Natural killer cell (primary cell): ENCODE measurements at places on chromosomes 1 and 21.

- no peak overlapping the region for H3K27ac ChIP-seq
- DNase-seq: no peak
- H3K27me3 ChIP-seq: no peaks in the 10 kb centered on the region
- no peaks in the 10 kb centered on the region for H3K4me1 ChIP-seq
- H3K36me3 ChIP-seq: no peaks in the 10 kb centered on the region
Measured at GRCh38 chr1:26597629-26598039, 68.1 kb downstream of the RPS6KA1 start.

DNA sequence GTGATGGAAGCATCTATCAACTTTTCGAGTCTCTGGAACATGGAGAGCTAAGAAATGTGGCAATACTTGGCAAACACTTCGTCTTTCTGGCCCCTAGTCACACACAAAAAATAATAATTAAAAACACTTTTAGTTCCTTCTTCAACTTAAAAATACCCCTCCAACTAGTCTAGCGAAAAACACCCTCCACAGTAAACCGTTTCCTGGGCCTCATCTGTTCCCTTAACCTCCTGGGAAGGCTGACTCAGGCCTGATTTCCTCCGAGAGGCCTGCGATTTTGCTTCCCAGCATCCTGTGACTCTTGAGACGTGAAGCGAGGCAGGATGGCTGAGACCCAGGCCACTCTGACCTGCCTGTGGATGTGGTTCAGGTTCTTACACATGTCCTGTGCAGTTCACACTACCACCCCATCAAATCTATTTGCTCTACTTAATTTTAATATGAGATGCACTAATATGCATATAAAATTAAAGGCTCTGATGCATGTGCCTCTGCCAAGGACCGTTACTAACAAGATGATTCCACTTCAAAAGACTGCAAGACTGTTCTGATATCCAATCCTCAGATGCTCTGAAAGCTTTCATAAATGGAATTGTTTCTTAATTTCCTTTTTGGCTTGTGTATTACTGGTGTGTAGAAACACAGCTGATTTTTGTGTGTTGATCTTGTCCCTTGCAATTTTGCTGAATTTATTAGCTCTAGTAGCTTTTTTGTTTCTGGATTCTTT, 3.5 kb downstream of the NAV1 start:
- H3K4me1 ChIP-seq: peaks cover 16% of the 10 kb centered on the region
- peaks cover 16% of the 10 kb centered on the region for H3K27me3 ChIP-seq
- H3K36me3 ChIP-seq: no peaks in the 10 kb centered on the region
- DNase-seq: no peak
- H3K4me3 ChIP-seq: no peak overlapping the region
- H3K27ac ChIP-seq: no peak overlapping the region

GRCh38 chr1:70171512-70171911, 33.9 kb downstream of the LRRC40 start:
- no peak for DNase-seq
- H3K36me3 ChIP-seq: peaks cover 14% of the 10 kb centered on the region
- H3K27me3 ChIP-seq: no peaks in the 10 kb centered on the region
- no peaks in the 10 kb centered on the region for H3K4me1 ChIP-seq
- no peak overlapping the region for H3K27ac ChIP-seq

DNA sequence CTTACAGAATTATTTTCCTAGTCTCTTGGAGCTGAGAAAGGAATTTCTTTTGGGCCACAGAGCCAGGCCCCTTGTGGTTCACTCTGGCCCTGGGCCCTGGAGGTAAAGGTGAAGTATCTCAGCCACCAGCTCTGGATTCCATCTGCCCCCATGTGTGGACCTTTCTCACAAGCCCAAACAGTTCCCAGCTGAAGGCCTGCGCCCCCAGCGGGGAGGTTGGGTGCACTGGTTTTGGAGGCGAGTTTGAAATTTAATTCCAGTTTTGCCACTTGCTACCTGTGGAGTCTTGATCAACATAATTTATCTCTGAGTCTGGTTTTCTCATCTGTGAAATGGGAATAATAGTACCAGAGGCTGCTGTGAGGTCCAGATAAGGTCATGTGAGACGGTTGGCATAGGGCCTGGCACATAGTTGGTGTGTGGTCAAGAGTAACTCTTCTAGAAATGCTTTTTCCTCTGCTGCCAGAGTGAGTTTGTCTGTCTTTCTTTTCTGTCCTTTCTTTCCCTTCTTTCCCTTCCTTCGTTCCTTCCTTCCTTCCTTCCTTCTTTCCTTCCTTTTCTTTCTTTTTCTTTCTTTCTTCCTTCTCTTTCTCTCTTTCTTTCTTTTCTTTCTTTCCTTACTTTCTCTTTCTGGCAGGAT, 6.1 kb downstream of the AGTRAP start:
- no peak for DNase-seq
- H3K27ac ChIP-seq: no peak overlapping the region
- peaks cover 14% of the 10 kb centered on the region for H3K36me3 ChIP-seq
- H3K27me3 ChIP-seq: no peaks in the 10 kb centered on the region

DNA sequence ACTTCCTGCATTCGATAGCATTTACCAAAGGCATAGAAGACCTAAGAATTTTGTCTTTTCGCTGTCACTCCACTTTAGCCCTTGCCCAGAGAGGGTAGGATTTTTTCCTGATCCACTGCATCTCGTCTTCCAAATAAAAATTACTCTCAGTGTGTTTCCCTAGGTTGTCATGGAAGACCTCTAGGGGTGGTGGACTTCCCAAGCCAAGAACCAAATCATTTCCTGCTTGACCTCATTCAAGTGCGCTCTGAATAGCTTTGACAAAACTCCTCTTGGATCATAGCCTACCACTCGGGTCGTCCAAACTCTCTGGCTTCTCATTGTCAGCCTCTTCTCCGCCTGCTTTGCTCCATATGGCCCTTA, 431 bp upstream of the C1orf52 start:
- no peaks in the 10 kb centered on the region for H3K27me3 ChIP-seq
- peaks cover 17% of the 10 kb centered on the region for H3K4me1 ChIP-seq
- peaks cover 24% of the 10 kb centered on the region for H3K36me3 ChIP-seq

DNA sequence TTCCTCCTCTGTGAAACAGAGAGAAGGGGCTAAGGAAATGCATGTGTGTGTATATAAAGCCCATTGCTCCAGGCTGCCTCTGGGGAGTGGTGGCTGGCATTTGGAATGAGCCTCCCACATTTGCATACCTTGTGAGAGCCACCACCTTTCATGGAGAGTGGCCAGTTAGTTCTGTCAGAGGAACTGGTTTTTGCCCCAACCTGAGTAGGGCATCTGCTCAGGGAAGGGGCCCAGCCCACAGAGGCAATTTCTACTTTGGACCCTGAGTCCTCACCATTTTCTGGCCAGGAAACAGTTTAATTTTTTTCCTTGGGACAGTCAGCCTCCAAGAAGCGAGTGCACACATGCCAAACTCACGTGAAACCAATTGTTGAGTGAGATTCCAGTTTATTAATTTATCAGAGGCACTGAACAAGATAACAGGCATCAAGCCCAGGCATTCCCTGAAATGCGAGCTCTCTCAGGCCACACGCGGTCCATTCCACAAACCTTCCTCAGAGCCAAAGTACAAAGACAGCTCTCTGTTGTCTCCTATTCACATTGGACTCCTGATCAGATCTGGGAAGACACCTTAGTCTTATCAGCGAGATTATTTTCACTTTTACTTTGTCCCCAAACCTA, 1.0 kb upstream of the SLC6A9 start:
- no peak for DNase-seq
- no peaks in the 10 kb centered on the region for H3K27me3 ChIP-seq
- H3K4me1 ChIP-seq: peaks cover 20% of the 10 kb centered on the region
- no peak overlapping the region for H3K27ac ChIP-seq

- no peak overlapping the region for H3K27ac ChIP-seq
- H3K4me3 ChIP-seq: no peak overlapping the region
- no peaks in the 10 kb centered on the region for H3K36me3 ChIP-seq
- no peaks in the 10 kb centered on the region for H3K4me1 ChIP-seq
- DNase-seq: no peak
Measured at GRCh38 chr1:210372491-210372890, 43.8 kb downstream of the HHAT start.

- DNase-seq: no peak
- H3K4me3 ChIP-seq: no peak overlapping the region
- H3K27me3 ChIP-seq: no peaks in the 10 kb centered on the region
- H3K36me3 ChIP-seq: no peaks in the 10 kb centered on the region
- H3K4me1 ChIP-seq: no peaks in the 10 kb centered on the region
- H3K27ac ChIP-seq: no peak overlapping the region
Measured at GRCh38 chr1:172408958-172409357, 11.5 kb upstream of the C1orf105 start.

DNA sequence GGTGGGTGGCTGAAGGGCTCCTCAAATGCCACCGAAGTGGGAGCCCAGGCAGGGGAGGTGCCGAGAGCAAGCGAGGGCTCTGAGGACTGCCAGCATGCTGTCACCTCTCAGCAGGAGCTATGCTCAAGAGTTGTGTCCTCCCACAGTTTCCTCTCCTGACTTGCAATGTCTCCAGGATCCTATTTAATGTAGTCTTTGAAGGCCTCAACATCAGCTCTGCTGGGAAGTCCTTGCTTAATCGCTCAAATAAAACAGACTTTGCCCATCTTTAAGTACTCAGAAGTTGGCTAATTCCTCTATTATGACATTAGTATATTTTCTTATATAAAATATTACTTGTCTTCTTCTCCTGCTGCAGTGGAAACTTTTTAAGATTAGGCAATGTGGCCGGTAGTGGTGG, 154.2 kb upstream of the NRIP1 start:
- no peak overlapping the region for H3K4me3 ChIP-seq
- H3K27ac ChIP-seq: no peak overlapping the region
- H3K4me1 ChIP-seq: no peaks in the 10 kb centered on the region
- no peak for DNase-seq
- H3K27me3 ChIP-seq: no peaks in the 10 kb centered on the region
- H3K36me3 ChIP-seq: no peaks in the 10 kb centered on the region

GRCh38 chr21:45353200-45353599, 51.8 kb upstream of the COL18A1 start:
- H3K27ac ChIP-seq: no peak overlapping the region
- H3K4me3 ChIP-seq: no peak overlapping the region
- no peaks in the 10 kb centered on the region for H3K27me3 ChIP-seq
- H3K4me1 ChIP-seq: peaks cover 5% of the 10 kb centered on the region
- no peaks in the 10 kb centered on the region for H3K36me3 ChIP-seq

DNA sequence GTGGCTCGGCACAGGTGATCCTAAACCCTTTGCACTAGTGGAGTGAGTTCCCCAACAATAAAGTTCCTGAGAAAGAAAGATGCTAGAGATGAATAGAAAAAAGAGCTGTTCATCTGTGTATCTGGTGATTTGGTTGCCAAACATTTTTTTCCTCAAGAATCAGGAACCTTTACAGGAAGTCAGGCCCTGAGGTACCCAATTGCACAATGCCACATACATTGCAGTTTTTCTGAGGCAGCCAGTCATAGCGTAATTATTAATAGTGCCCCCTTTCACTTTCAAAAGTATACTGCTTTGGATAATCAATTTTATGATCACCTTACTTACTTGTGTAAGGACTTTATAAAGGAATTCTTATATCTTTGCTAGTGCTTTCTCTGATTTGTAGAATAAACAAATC, 346.3 kb upstream of the POU3F1 start:
- no peak for DNase-seq
- H3K27ac ChIP-seq: no peak overlapping the region
- no peaks in the 10 kb centered on the region for H3K4me1 ChIP-seq
- H3K27me3 ChIP-seq: peaks cover 2% of the 10 kb centered on the region

DNA sequence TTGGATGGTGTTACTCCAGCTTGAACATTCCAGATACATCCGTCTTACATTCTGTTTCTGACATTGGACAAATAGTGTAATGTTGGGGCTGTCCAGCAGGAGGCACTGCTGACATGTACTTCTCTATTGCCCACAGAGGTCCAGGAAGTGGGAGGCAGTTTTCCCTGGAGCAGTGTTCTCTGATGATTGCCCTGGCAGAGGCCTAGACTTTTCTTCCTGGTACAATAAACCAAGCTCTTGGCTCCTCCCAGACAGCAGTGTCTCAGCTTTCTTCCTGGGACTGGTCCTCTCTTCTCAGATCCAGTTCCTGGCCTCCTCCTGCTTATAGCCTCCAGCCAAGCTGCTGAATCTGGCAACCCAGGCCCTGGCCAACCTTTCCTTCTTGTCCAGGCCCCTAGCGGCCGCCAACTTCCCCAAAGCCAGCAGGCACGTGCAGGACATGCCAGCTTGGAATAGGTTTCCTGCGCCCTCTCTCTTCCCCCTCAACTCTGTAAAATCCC, 14.9 kb upstream of the IFNLR1 start:
- H3K4me1 ChIP-seq: peaks cover 6% of the 10 kb centered on the region
- H3K36me3 ChIP-seq: no peaks in the 10 kb centered on the region
- H3K27ac ChIP-seq: no peak overlapping the region
- H3K4me3 ChIP-seq: no peak overlapping the region

GRCh38 chr1:19454265-19455146, 30.8 kb downstream of the CAPZB start:
- peaks cover 2% of the 10 kb centered on the region for H3K36me3 ChIP-seq
- no peak for DNase-seq

DNA sequence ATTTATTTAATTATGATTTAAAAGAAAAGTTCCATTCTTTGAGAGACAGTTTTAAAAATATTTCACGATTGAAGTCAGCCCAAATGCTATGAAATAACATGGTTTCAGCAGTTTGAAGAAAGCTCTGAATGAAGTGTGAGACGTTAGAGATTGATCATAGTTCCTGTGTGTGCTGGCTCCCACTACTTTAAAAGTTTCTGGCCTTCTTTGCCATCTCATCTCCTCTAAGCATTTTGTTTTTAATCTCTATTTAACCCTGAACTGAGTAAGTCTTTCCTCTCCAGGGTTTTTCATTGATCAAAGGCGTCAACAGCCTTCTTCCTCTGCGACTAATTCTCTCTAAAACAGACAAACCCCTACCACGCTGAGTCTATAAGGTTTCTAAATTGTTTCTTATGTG, 225.3 kb upstream of the B3GALT2 start:
- no peak overlapping the region for H3K4me3 ChIP-seq
- H3K4me1 ChIP-seq: no peaks in the 10 kb centered on the region
- no peaks in the 10 kb centered on the region for H3K36me3 ChIP-seq
- no peak for DNase-seq
- H3K27me3 ChIP-seq: no peaks in the 10 kb centered on the region

DNA sequence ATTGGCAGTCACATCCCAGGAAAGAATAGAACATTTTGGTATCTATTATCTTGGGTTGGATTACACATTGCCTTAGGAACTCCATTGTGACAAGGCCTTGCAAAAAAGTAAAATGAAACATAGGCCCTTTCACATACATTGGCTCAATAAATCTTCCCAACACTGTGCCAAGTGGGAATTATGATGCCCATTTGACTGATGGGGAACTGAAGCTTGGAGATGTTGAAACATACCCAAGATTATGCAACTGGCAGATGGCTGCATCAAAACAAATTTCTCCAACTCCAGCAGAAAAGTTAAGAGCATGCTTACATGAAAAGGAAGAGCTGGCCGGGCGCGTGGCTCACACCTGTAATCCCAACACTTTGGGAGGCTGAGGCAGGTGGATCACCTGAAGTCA, 26.9 kb downstream of the PLEKHO1 start:
- no peak for DNase-seq
- no peak overlapping the region for H3K4me3 ChIP-seq
- no peaks in the 10 kb centered on the region for H3K4me1 ChIP-seq
- no peaks in the 10 kb centered on the region for H3K36me3 ChIP-seq
- no peaks in the 10 kb centered on the region for H3K27me3 ChIP-seq

GRCh38 chr1:36829961-36830360, 204.4 kb downstream of the GRIK3 start:
- H3K27me3 ChIP-seq: no peaks in the 10 kb centered on the region
- no peaks in the 10 kb centered on the region for H3K36me3 ChIP-seq

- H3K36me3 ChIP-seq: no peaks in the 10 kb centered on the region
- no peak overlapping the region for H3K4me3 ChIP-seq
- H3K27ac ChIP-seq: no peak overlapping the region
- no peaks in the 10 kb centered on the region for H3K27me3 ChIP-seq
Measured at GRCh38 chr1:214660190-214660589, 57.2 kb downstream of the CENPF start.
